Diencephalon (tissue), 1 donor: ENCODE measurements at places on chromosomes 3 and 15. TPM values are rescaled to one million over a fixed set of nuclear protein-coding genes. Genes with fewer than 3 reads are reported as not detected.

INO80 gene
- 33.4 TPM for total RNA-seq

MB21D2 gene
- 54.7 TPM for total RNA-seq

RAD51 gene
- 1.8 TPM for total RNA-seq

TRIM42 gene
- total RNA-seq: not detected

GASK1A gene
- total RNA-seq: 9.9 TPM

TAGLN3 gene
- total RNA-seq: 103 TPM

CPA3 gene
- 1.6 TPM for total RNA-seq

EPHA3 gene
- total RNA-seq: 55.6 TPM

SLCO3A1 gene
- 8.8 TPM for total RNA-seq

WDR49 gene
- 34.6 TPM for total RNA-seq

TRPM1 gene
- total RNA-seq: not detected

CCK gene
- total RNA-seq: 14.5 TPM

ANKUB1 gene
- total RNA-seq: 4.2 TPM

NUSAP1 gene
- 38.8 TPM for total RNA-seq

UMPS gene
- 48.4 TPM for total RNA-seq

MON1A gene
- total RNA-seq: 14.3 TPM

DCLK3 gene
- 15.0 TPM for total RNA-seq

POLQ gene
- 2.5 TPM for total RNA-seq

SCAMP5 gene
- 82.1 TPM for total RNA-seq
